Fibroblast of pulmonary artery (primary cell): ENCODE measurements at places on chromosomes 5 and 9.

- no peak for DNase-seq
These were observed 77.2 kb upstream of the TARS1 start for GRCh38 chr5:33363537-33363936.

- no peak for DNase-seq
These were observed 75.7 kb downstream of the PRDM9 start for GRCh38 chr5:23583081-23583480.

DNA sequence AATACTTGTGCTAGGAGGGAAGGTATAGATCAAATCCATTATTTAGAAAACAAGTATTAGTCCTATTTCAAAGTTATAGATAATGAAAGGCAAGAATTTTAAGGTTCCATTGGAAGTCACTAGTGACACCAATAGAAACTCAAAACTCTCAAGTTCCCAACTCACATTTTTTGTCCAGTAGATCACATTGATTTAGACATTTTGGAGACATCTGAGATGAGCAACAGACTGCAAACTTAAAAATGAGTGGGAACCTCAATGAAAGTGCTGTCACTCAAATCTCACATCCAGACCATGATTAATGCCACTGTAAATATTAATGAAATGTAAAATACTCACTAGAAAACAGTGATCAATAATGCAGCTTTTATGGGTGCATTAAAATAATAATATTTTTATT is 405.0 kb downstream of the ENC1 start:
- DNase-seq: no peak

GRCh38 chr9:76516350-76516749 is 57.4 kb downstream of the GCNT1 start:
- DNase-seq: no peak

DNA sequence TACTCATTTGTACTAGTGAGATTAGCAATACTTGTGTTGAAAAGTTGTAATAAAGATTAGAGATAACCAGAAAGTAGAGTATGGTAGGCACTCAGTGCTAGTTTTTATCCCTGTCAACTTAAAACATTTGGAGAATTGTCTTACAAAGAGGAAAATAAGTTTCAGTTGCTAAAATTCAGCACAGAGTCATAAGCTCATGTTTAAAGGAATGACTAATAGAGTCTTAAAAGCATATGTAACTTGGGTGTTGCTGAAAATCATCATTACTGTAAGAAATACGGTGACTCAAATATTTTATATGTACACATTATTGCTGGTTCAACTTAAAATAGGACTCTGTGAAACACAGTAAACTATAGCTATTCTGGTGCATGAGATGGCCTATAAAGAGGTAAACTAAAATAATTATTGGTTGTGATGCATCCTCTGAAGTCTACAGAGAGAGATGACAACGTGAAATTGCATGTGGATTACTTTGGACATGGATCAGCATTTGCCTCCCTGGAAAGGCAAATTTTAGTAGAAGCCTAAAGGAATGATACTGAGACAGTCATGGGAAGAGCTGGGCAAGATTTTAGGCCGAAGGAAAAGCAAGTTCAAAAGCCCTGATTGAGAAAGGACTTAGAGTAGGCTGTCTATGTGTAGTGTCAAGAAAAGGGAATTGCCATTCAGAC is 34.6 kb downstream of the SGCD start:
- DNase-seq: no peak

- DNase-seq: no peak
These were observed 47.8 kb upstream of the KLF9 start for GRCh38 chr9:70462300-70462699.

- DNase-seq: peak; percentile 58
These were observed 14.7 kb downstream of the IL31RA start for GRCh38 chr5:55865831-55866230.

GRCh38 chr5:2175842-2176404 is 293.2 kb upstream of the IRX4 start:
- DNase-seq: no peak

DNA sequence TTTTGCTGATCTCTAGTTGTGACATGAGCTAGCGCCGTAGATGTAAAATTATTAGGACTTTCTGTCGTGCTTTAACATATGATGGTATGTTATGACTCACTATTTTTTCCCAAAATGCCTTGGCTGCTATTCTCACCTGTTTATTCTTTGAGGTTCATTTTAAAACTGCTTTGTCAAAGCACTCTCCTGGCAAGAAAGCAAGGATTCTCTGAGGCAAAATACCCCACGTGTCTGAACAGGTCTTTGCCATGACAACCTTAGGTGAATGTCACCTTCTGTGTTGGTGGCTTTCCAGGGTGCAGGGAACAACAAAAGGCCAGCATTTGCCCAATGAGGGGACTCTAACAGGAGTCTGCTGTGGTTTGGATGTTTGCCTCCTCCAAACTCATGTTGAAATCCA is 30.6 kb upstream of the COL5A1 start:
- no peak for DNase-seq

GRCh38 chr5:180950291-180950949 is 38.2 kb upstream of the BTNL3 start:
- no peak for DNase-seq

GRCh38 chr9:108078375-108078774 is 588.8 kb upstream of the KLF4 start:
- no peak for DNase-seq

DNA sequence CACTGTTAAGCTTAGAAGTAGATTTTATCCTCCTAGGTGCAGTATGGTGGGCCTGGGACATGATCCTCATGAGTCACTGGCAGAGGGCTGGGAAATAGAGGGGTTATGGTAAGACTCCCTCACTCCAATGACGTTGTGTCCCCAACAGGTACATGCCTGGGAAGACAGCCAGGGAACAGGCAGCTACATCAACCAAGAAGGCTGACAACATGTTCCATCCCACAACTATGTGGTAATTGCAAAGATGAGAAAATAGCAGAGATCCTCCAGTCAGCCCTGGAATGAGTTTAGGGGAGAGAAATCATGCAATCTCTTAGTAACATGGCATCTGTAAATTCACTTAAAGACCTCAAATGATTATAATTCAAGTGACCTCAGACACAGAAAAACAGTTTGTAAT is 114.4 kb upstream of the LIFR start:
- DNase-seq: peak; percentile 69

DNA sequence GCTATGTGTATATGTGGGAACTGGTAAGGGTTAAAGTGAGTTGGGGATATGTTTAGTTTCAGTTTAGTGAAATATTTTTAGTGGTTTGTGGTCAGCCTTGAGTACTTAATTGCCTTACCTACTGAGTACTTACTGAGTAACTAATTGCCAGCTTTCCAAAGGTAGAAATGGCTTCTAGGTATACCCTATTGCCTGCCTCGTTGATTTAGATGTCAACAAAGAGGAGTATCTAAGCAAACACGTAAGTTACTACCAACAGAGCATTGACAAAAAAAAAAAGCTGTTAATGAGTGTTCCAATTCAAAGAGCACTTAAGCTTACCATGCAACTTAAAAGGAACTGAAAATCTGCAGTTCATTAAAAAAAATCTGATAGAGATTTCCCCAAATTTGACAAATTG is 8.8 kb downstream of the ATP10B start:
- DNase-seq: no peak

DNA sequence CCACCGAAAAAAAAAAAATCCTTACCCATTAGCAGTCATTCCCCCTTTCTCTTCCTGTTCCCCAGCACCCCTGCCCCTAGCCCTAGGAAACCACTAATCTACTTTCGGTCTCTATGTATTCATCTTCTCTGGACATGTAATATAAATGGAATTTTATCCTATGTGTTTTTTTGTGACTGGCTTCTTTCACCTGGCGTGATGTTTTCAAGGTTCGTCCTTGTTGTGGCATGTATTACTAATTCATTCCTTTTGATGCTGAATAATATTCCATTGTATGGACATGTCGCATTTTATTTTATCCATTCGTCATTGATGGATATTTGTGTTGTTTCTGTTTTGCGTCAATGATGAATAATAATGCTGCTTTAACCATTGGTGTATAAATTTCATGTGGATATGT is 42.8 kb upstream of the SH3GL2 start:
- DNase-seq: no peak

GRCh38 chr9:92424340-92424739 is at the start of gene OMD:
Gene OMD, minus strand, starts transcription at chr9:92424471. Its CDS starts 6,913 bp downstream, at chr9:92417558.
- no peak for DNase-seq

- DNase-seq: no peak
These were observed 8.9 kb upstream of the BNC2 start for GRCh38 chr9:16879416-16879815.
